ENCODE measurements at places on chromosomes 7 and 10.

- DNase-seq, result no peak
These were observed 5.1 kb downstream of the RASGEF1A start for GRCh38 chr10:43261578-43262396.

GRCh38 chr10:76937181-76937600 is 700.4 kb downstream of the KCNMA1 start:
- no peak for DNase-seq

DNA sequence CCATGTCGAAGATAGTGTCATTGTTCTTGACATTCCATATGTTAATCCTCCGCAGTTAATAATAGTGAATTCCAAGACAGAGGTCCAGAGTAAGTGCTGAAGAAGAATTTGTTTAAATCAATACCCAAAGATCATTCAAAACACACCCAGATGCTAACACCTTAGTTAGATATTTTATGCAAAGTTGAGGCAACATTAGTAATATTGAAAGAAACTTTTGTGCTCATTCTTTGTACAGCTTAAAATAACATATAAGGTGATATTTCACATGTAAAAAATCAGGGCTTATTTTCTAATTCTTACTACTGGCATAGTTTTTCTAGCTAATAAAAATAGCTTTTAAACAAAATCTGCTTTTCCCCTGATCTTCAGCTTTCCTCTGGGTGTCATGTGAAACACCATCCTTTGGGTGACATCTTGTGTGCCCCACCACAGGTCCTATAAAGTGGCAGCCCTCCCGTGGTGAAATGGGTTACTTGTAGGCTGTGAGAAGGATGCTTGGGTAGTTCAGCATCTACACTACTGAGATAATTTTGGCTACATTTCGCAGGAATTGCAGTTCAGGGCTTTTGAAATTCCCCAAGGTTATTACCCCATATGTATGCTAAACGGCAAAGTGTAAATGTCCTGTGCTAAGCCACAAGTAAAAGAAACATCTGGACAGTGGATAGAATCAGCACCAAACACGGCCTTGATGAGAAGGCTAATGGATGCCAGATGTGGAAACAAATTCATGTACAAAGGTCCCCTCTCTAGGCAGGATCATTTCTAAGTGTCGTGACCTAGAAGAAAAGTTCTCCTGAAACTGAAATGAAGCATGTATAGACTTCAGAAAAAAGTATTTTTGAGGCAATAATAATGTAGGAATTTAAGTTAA is 105.4 kb downstream of the GRM3 start:
- no peak for DNase-seq

DNA sequence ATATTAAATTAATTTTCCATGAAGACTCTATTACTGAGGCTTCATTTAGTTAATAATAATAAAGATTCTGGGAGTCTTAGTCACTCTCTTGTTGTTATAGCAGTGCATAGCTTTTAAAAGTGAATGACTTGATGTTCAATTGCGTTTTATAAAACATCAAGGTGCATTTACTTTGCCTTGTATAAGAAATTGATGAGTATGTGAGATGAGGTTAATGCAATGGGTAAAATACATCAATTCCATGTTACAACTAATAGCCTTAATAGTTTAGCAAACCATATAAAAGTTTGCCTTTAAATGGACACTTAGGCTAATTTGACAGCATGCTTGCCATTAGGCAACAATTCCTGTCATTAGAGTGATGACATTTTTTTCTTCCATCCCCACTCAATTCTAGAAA is 173.6 kb upstream of the TEX47 start:
- DNase-seq, result no peak

DNA sequence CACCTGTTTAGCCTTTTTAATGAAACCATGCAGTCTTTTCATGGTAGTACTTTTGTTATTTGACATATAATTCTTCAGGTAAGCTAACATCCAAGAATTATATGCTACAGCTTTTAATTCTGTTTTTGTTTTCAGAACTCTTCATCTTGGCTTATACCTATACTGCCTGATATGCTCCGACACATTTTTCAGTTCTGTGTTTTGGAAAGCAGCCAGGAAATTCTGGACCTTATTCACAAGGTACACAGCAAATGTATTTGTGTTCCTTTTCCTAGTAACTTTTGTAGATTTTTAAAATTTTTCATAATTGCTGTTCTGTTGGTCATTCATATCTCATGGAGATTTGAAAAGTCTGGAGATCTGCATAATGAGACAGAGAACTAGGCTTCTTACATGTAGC is 56.7 kb downstream of the BTAF1 start:
- no peak for DNase-seq

- DNase-seq, result no peak
These were observed 60.8 kb downstream of the MDH2 start for GRCh38 chr7:76108540-76109233.

DNA sequence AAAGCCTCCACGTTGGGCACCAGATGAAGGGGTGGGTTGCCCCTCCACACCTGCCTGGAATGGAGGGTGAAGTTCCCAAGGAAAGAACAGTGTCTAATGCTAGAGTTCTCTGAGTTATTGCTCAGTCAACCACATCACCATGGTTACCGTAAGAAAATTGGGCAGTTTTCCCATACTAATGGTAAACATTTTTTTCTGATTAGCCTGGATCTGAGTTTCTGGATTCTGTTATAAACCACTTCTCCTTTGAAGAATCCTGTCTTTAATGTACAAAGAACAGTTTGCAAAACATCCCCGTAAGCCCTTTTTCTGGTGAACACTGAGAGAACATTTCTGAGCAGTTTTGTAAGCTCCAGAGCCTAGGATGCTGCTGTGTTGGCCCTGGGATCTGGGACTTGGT is 45.5 kb downstream of the ABCC2 start:
- DNase-seq, result no peak

GRCh38 chr7:134946260-134946659 is 40.0 kb upstream of the AGBL3 start:
- DNase-seq, result no peak

- DNase-seq, result no peak
These were observed 142.6 kb downstream of the CREB5 start for GRCh38 chr7:28554802-28555471.

DNA sequence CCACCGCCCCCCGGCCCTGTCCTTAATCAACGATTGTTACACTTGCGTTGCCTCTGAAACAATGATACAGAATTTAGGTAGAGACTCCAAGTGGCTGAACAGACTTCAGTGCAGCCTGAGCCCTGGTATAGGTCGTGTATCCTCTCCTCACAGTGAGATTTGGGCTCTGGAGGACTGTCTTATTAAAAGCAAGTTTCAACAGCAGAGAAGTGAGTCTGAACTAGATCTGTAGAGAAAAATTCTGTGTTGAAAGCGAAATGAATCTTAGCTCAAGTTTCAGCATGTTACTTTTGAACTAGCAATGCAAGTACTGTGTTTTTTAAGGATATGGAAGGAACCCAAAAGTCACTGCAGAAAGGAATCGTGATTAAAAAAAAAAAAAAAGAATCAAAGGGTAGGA is 103.1 kb downstream of the HOXA1 start:
- DNase-seq, result no peak

DNA sequence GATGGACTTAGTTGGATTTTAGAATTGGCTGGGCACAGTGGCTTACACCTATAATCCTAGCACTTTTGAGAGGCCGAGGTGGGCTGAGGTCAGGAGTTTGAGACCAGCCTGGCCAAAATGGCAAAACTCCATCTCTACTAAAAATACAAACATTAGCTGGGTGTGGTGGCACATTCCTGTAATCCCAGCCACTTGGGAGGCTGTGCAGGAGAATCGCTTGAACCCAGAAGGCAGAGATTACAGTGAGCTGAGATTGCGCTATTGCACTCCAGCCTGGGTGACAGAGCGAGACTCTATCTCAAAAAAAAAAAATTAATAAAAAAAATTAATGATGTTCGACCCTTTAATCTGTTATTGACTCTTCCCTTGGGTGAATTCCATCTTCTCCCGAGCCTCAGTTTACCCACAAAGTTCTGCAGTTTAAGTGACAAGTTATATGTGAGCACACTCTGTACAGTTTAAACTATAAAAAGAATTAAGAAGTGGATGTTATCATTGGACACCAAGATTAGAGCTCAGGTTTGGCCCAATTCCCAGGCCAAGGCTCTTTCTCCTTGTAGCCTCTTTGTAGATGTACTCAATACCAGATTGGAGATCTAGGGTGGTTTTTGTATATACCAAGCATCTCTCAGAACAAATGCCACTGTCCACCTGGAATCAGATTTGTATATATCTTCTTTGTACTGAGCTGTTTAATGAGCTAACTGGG is 15.0 kb downstream of the KAT6B start:
- DNase-seq, result no peak

GRCh38 chr7:96989241-96989858 is 16.0 kb upstream of the DLX6 start:
- no peak for DNase-seq

DNA sequence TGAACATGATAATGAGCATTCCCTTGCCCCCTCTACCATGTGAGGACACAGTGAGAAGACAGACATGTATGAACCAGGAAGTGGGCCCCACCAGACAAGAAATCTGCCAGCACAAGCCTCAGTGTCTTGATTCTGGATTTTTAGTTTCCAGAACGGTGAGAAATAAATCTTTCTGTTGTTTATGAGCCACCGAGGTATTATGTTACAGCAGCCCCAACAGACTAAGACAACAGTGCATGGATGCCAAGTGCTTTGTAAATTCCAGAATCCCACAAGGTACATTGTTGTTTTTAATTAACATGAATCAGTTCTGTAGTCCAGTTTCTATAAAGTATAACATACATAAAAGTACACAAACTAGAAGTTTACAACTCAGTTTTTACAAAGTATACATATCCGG is 162.2 kb downstream of the ARHGAP21 start:
- no peak for DNase-seq

- no peak for DNase-seq
These were observed 1226.7 kb upstream of the LRRN3 start for GRCh38 chr7:109864230-109864629.

GRCh38 chr10:63865210-63865609 is 344.0 kb downstream of the REEP3 start:
- no peak for DNase-seq

GRCh38 chr10:51034769-51035168 is 39.5 kb upstream of the PRKG1 start:
- no peak for DNase-seq

DNA sequence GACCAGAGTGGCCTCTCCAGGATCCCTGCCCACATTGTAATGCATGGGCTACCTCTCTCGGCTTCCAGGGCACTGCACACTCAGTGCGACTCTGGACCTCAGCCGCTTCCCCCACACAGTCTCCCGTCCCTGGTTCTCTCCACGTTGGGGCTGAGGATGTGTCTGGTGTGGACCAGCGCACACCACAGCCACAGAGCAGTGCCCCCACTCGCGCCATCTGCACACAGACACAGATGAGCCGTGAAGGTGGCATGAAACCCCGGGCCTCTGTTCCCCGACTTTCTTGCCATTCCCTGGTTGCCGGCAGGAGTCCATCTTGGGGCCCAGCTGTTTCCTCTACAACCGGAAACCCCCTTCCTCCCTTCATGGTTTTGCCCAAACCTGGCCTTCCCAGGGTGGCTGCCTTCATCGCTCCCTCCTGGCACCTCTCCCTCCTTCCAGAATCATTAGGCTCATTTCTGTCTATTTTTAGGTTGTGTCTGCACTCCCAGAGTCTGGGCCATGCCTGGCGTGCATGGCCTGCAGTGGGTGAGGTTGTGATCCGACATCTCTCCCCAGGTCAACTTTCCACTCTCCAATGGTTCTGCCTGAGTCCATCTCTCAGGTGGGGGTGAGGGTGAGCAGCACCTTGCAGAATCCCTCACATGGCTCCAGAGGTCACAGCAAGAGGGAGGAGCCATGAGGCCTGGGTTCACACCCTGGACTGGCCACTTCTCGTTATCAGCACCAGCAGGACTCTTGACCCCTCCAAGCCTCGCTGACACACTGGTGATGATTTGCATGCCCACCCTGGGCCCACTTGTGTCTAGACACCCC is 10.1 kb downstream of the RASGEF1A start:
- DNase-seq, result no peak

- peak; percentile 69 for DNase-seq
These were observed 52.3 kb upstream of the DGKI start for GRCh38 chr7:137898839-137899721.

GRCh38 chr10:67015225-67015624 is 89.4 kb downstream of the LRRTM3 start:
- DNase-seq, result no peak

GRCh38 chr7:106927536-106927935 is 62.5 kb downstream of the PIK3CG start:
- no peak for DNase-seq

GRCh38 chr10:65818990-65819389 is 1106.8 kb upstream of the LRRTM3 start:
- DNase-seq, result no peak

DNA sequence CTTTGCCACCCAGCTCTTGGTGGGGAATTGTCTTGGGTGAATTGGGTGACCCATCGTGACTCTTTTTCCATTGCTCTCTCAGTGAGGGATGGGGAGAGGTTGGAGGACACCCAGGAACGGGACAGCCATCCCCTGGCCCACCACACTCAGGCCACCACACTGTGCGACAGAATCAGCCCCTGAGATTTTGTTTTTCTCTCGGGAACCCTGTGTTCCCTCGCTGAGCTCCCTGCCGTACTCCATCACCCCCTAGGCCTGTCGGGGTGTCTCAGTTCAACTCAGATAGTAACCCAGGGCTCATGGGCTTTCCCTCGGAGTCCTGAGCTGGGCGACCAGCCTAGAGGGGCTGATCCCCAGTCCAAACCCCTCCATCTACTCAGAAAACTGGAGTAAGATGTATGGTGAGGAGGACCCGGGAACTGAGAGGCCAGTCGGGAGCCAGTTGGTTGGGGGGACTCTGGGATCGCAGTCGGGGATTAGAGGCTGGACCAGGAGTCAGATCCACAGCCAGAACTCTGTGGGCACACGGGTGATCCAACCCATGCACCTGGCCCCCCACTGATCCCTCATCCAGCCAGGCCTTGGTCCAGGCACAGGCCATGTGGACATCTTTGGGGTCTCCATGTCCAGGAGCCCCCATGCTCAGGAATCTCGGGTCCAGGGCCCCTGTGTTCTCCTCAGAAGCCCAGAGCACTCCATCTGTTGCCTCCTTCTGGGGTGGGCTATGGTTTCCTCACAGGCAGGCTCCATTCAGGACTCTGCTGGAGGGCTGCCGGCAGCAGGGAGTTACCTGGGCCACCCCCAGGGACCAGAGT is 9.3 kb downstream of the CRYGN start:
- no peak for DNase-seq

DNA sequence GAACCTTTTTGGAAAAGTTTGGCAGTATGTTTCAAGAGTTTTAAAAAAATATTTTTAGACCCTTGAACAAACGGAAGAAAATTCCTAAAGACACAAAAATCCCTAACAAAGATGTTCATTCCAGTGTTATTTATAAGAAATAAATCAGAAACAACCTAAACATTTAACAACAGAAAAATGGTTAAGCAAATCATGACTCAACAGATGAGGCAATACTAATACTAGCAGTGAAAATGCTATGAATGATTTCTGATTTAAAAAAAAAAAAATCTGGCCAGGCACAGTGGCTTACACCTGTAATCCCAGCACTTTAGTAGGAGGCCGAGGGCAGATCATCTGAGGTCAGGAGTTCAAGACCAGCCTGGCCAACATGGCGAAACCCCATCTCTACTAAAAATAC is 61.0 kb downstream of the ARHGAP12 start:
- no peak for DNase-seq

Measured in T-helper 2 cell treated with Interferon-gamma antibody and Interleukin-4, amounts not matched to agents 5 μg/mL and 100 μg/mL, for 36 hours (primary cell).